Right renal pelvis (tissue), 4 donors: ENCODE measurements at places on chromosomes 2 and 18. TPM values are rescaled to one million over a fixed set of nuclear protein-coding genes. Genes with fewer than 3 reads are reported as not detected.

WDCP gene
- 16.4 TPM for polyA plus RNA-seq

TIMM21 gene
- polyA plus RNA-seq: 64.7 TPM

KATNAL2 gene
- polyA plus RNA-seq: 9.6 TPM

GPR155 gene
- 8.5 TPM for polyA plus RNA-seq

TBR1 gene
- polyA plus RNA-seq: 0.03 TPM

CEP68 gene
- 30.7 TPM for polyA plus RNA-seq

SFTPB gene
- not detected for polyA plus RNA-seq

LAMA3 gene
- 1.8 TPM for polyA plus RNA-seq

NT5C1B gene
- polyA plus RNA-seq: 0.86 TPM

UNC80 gene
- 1.8 TPM for polyA plus RNA-seq

OTOF gene
- 0.17 TPM for polyA plus RNA-seq

DPY30 gene
- polyA plus RNA-seq: 121 TPM

AMER3 gene
- polyA plus RNA-seq: 0.03 TPM

ACTG2 gene
- 0.80 TPM for polyA plus RNA-seq

GPR45 gene
- polyA plus RNA-seq: 0.19 TPM
